ENCODE measurements at places on chromosomes 13 and 19. TPM values are rescaled to one million over a fixed set of nuclear protein-coding genes. Genes with fewer than 3 reads are reported as not detected.

Gene ZNF112
- 18.7 TPM for total RNA-seq

Gene IL4I1
- total RNA-seq = 0.58 TPM

Gene CRLF1
- total RNA-seq = 2.5 TPM

Gene RHPN2
- total RNA-seq = 3.5 TPM

Gene SCN1B
- 1.6 TPM for total RNA-seq

Gene OR10H1
- total RNA-seq = 0.05 TPM

Gene ZNF468
- 39.5 TPM for total RNA-seq

Gene CPB2
- total RNA-seq = not detected

Gene IGLON5
- total RNA-seq = 0.21 TPM

Gene CACNG7
- 0.26 TPM for total RNA-seq
